Right ventricle myocardium superior (tissue), 1 donor: ENCODE measurements at places on chromosomes 3 and 15. TPM values are rescaled to one million over a fixed set of nuclear protein-coding genes. Genes with fewer than 3 reads are reported as not detected.

The RETNLB gene
- total RNA-seq = not detected

The PPM1L gene
- total RNA-seq = 62.3 TPM

The SYNPR gene
- not detected for total RNA-seq

The RBP2 gene
- not detected for total RNA-seq

The CCDC39 gene
- total RNA-seq = not detected

The ANKRD63 gene
- total RNA-seq = 0.65 TPM

The LMAN1L gene
- total RNA-seq = 20.6 TPM

The TGM5 gene
- not detected for total RNA-seq

The RPL15 gene
- total RNA-seq = 878 TPM

The ISL2 gene
- total RNA-seq = not detected

The CD200R1 gene
- total RNA-seq = 0.75 TPM

The GNB4 gene
- total RNA-seq = 13.6 TPM

The ARPIN gene
- total RNA-seq = 10.6 TPM

The PRSS50 gene
- 0.16 TPM for total RNA-seq

The SLC12A8 gene
- total RNA-seq = 0.30 TPM

The CCRL2 gene
- total RNA-seq = 1.1 TPM

The SCN11A gene
- 0.05 TPM for total RNA-seq

The ABHD14A gene
- total RNA-seq = 27.5 TPM

The ISLR gene
- 11.6 TPM for total RNA-seq

The LINGO1 gene
- total RNA-seq = 0.81 TPM

The NOX5 gene
- not detected for total RNA-seq

The ARGFX gene
- total RNA-seq = not detected

The EPB42 gene
- total RNA-seq = 0.24 TPM

The CPNE9 gene
- total RNA-seq = not detected

The MYEF2 gene
- total RNA-seq = 7.1 TPM

The DCLK3 gene
- total RNA-seq = 0.43 TPM

The GRK7 gene
- total RNA-seq = not detected

The GP5 gene
- not detected for total RNA-seq

The LMOD3 gene
- total RNA-seq = 148 TPM

The TMC3 gene
- total RNA-seq = not detected

The C3orf22 gene
- not detected for total RNA-seq
